ENCODE measurements at places on chromosomes 2 and 18.
A peak's percentile ranks its signal among the peaks of the same experiment; 100 is the strongest.

DNA sequence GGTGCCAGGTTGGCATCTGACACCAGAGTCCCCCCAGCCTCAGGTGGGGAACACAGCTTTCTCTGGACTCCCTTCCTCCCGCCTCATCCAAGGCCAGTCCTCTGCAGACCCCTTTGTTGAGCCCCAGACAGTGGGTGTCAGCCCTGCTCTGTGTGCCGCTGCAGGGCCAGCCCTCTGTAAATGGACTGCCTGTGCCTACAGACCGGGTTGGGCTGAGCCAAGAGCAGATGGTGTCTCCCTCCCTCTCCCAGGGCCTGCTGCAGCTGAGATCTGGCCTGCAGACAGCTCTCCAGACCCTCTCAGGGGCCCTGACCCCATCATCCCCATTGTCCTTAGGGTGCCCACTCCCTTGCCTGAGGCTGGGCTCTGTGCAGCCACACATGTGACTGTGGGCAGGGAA lies 160.8 kb downstream of the KLHL29 start:
- DNase-seq = peak; percentile 29

DNA sequence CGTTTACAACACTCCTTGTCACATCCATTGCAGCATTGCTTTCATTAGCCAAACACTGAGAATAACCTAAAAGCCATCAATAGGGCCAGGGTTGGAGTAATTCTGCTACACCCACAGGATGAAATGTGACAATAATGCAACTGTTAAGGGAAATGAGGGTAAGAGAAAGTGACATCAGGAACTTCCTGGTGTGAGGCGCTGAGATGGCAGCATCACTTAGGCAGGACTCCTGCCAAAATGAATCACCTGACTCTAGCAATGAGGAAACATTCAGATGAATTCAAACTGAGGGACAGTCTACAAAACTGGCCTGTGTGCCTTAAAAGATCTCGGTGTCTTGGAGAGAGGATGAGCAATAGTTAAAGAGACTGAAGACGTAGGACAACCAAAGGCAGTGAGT lies 115.6 kb upstream of the AGAP1 start:
- no peak for DNase-seq

DNA sequence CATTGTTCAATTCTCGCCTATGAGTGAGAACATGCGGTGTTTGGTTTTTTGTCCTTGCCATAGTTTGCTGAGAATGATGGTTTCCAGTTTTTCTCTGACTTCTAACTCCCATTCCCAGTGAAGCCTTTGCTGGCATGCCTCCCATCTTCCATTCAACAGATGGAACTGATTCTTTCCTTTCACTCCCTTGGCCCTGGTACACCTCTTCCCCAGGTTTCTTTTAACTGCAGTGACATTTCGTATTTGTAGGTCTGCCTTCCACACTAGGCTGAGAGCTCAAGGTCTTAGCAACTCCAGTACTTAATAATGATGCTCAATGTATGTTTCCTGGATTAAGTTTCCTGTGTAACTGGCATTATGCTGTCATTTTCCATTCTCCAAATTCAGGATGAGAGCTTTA lies 48.5 kb downstream of the GAREM1 start:
- no peak for DNase-seq

- DNase-seq = no peak
Measured at GRCh38 chr2:130390460-130391057, 34.7 kb downstream of the PTPN18 start.

DNA sequence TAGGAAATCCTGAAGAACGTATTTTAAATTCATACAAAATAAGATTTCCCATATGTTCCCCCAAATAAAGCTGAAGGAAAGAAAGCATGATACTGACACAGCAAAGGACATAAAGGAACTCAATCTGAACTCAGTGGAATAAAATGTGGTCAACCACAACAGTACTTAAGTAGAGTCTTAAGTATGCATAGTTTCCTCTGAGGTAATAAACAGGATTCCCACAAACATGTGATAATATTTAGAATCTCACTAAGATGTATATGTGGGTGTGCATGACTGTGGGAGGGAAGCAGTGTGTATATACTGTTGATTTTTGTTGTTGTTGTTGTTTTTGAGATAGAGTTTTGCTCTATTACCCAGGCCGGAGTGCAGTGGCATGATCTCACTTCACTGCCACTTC lies 69.3 kb downstream of the NOL10 start:
- DNase-seq = peak; percentile 67

DNA sequence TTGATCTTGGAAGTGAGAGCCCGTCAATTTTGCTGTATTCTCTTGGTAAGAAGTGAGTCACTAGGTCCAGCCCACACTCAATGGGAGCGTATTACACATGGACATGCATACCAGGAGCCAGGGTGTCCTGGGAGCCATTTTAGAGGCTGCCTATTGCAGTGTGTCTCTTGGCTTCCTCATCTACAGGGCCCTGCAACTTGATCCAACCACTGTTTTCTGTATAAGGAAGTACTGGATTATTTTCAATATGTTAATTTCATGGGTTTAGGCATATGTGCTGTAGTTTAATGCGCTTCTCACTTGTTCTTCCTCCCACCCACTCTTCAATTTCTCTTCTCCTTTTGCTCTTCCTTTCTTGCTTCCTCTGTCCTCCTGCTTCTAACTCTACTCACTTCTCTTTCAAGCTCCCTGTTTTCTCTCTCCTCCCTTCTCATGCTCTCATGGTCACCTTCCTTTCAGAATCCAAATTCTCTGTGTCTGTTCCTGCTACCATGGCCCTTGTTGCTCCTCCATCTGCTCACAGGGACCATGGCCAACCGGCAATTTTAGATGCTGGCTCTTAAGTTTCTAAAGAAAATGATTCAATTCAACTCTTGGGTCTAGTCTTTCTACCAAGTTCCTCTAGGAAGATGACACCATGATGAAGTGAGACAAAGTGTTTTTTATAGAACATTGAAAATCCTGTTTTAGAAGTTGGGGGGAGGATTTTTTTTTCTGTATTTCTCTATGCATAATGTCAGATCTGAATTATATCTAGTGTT lies 152.0 kb upstream of the ZEB2 start:
- DNase-seq = peak; percentile 23

- peak; percentile 6 for DNase-seq
Measured at GRCh38 chr2:189982780-189983394, 79.6 kb downstream of the MSTN start.

GRCh38 chr2:80364524-80365212 lies 60.1 kb upstream of the LRRTM1 start:
- no peak for DNase-seq

DNA sequence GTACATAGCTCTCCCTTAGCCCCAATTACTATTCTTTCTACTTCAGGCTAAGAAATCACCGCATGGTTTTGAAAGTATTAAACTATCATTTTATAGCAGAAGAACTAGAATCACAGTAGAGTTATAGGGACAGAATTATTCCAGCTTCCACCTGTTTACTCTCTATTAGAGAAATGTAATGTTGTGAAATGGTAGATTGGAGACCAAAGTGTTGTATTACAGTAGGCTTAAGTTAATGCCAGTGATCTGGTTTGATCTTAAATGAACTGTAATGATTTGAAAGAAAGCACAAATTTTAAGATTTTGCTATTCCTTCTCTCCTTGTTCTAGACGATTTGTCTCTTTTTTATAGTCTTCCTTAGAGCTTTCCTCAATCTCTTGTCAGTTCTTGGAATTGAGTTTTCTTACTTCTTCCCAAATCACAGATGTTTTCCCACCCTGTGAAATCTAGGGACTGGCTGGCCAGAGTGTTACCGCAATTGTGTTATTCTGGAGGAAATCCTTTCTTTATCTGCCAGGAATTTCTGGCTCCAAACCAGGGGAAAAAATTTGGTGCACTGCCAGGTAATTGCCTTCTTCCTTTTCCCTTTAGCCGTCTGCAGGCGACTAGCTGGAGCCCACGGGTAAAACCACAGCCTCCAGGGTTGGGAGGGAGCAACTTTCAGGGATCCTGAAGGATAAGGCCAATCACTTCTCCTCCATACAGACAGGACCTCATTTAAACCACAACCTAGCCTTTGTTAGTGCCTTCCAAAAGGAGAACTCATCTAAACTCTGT lies 51.7 kb downstream of the NOP58 start:
- peak; percentile 86 for DNase-seq

DNA sequence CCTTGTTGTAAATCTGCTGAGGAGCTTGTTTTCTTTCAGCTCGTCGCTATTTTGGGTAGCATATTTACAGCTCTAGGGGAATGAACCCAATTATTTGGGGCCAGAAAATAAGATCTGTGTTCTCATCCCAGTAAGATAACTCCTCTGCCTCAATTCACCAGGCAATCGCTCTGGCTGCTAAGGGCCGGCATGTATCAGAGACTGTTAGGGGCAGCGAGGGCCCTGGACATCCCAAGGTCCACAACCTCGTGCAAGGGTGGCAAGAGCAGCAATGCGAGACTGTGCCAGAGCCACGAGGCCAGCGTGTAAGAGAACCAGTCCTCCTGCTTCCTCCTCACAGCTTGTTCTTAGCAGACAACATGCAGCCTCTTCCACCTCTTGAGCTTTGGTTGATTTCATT lies 66.1 kb downstream of the DDX1 start:
- no peak for DNase-seq

DNA sequence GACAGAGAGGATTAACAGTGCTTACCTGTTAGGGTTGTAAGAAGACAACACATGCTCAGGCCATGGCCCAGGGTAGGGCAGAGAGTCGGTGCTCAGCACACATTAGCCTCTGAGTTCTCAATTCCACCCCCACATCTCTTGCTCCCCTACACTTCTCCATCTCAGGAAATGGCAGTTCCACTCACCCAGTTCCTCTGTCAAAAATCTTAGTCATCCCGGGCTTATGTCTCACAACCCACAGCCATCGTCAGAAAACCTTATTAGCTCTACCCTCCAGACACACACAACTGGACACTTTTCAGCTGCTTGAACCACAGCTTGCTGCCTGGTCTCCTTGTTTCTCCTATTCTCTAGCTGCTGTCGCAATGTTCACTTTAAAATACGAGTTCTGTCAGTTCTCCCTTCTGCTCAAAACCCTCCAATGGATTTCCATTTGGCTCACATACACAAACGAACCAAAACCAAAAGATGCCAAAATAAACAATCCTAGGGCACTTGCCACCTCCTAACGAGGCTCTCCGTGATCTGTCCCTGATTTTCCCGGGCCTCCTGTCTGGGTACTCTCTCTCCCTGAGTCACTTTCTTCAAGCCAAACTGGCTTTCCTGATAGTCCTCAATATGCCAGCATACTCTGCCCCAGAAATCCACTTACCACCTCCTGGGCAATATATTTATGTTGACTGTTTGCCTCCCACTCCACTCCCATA lies 89.7 kb downstream of the KCTD1 start:
- peak; percentile 68 for DNase-seq

- no peak for DNase-seq
Measured at GRCh38 chr2:241577413-241578122, 19.0 kb downstream of the BOK start.

DNA sequence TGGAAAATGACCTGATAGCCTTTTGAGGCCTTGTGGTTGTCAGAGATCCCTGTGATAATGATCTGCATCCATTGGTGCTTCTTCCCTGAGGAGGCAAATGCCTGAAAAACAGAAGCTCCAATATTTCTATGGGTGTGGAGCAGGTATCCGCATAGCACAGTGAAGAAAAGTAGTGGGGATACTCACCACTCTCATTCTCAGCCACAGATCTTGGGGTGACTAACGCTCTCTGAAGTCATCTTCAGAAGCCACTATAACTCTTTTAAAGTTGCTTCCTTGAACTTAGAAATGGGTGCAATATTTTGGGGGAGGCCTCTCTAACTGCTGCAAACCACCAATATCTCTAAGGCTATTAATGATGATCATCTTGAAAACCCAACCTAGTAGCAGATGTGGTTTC lies 46.2 kb downstream of the ARHGAP15 start:
- no peak for DNase-seq

- no peak for DNase-seq
Measured at GRCh38 chr2:221097568-221097915, 474.6 kb downstream of the EPHA4 start.

GRCh38 chr2:221518201-221518934 lies 53.7 kb downstream of the EPHA4 start:
- DNase-seq = no peak

- peak; percentile 93 for DNase-seq
Measured at GRCh38 chr2:163735685-163736432, at the start of gene FIGN. TSS of gene FIGN (minus strand) at chr2:163736008. CDS start at chr2:163734927, 1,081 bp downstream.

GRCh38 chr2:195664528-195664927 lies 7.5 kb downstream of the SLC39A10 start:
- DNase-seq = peak; percentile 44

GRCh38 chr2:50661682-50662081 lies 370.2 kb downstream of the NRXN1 start:
- no peak for DNase-seq

GRCh38 chr2:10499275-10499907 lies 51.3 kb upstream of the ODC1 start:
- DNase-seq = no peak

DNA sequence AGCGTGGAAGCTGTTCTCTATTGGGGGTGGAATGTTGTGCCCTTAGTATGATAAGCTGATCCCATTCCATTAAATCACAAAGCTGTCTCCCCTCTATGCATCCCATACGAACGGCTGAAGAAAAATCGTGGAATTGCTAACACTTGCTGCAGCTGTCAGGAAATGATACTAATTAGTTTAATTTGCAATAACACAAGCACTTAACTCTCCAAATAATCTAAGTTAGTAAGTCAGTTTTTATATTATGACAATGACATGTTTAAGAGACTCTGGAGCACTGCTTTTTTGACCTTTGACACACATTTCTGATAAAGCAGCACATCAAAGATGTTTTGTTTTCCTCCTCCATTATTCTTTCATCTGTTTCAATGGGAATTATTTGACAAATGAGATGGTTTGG lies 123.7 kb upstream of the SATB2 start:
- DNase-seq = no peak
